SIG-M5 (cell line): ENCODE measurements at places on chromosomes 4 and X.

GRCh38 chrX:151082077-151082948 lies 94.1 kb upstream of the GPR50 start:
- DNase-seq, result no peak

DNA sequence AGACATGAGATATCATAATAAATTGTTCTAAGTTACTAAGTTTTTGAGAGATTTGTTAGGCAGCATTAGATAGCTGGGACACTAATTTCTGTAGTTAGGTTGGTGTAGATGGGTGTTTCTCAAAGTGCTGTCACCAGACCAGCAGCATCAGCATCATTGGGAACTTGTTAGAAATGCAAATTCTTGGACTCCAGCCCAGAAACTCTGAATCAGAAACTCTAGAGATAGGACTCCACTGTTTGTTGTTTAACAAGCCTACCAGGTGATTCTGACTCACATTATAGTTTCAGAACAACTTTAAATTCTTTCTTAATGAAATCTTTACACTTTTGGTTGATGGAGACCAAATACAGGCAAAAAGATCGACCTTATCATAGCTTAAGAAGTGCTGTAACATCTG lies 173.7 kb downstream of the PABPC4L start:
- no peak for DNase-seq

- DNase-seq, result no peak
Measured at GRCh38 chr4:54278216-54278615, 49.1 kb downstream of the PDGFRA start.

- no peak for DNase-seq
Measured at GRCh38 chr4:169773889-169774288, 16.1 kb upstream of the HPF1 start.

GRCh38 chr4:172707622-172708021 lies 461.0 kb upstream of the GALNT7 start:
- no peak for DNase-seq

DNA sequence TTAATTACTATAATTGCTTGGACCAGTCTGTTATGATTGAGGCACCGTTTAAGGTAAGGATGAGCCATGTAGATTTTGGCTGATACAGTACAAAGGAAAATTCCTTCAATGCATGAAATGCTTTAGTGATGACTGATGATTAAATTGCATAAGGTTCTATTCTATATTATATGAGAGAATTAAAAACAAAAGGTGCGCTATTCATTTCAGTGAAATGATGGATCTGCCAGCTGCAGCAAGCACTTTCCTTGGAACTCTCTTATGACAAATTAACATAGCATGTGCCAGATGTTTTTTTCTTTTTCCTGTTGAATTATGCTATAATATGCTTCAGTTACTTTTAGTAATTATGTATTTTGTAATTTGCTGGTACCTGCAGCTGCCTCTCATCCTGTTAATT lies 98.5 kb downstream of the JADE1 start:
- no peak for DNase-seq

GRCh38 chrX:153727123-153727931 lies 2.7 kb downstream of the ABCD1 start:
- no peak for DNase-seq

DNA sequence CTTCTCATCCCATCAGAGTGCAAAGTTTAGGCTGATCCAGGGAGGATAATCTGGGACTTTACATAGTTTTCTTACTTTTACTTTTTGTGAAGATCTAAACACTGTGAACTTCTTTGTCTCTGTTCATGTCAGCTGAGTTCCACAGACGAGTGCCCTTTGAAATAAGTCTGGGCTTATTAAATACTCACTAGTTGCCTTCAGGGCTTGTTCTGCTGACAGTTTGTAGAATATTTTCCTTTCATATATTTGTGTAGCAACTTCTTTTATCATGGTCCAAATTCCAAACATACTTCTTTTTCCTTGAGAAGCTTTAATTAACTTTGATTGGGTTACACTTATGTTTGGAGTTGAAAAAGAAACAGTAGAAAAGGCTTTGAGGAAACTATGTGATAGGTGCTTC lies 109.6 kb downstream of the SH2D1A start:
- DNase-seq, result no peak

GRCh38 chr4:13977746-13978145 lies 350.2 kb upstream of the BOD1L1 start:
- DNase-seq, result no peak

GRCh38 chr4:140935254-140935653 lies 179.1 kb upstream of the TBC1D9 start:
- DNase-seq, result no peak

DNA sequence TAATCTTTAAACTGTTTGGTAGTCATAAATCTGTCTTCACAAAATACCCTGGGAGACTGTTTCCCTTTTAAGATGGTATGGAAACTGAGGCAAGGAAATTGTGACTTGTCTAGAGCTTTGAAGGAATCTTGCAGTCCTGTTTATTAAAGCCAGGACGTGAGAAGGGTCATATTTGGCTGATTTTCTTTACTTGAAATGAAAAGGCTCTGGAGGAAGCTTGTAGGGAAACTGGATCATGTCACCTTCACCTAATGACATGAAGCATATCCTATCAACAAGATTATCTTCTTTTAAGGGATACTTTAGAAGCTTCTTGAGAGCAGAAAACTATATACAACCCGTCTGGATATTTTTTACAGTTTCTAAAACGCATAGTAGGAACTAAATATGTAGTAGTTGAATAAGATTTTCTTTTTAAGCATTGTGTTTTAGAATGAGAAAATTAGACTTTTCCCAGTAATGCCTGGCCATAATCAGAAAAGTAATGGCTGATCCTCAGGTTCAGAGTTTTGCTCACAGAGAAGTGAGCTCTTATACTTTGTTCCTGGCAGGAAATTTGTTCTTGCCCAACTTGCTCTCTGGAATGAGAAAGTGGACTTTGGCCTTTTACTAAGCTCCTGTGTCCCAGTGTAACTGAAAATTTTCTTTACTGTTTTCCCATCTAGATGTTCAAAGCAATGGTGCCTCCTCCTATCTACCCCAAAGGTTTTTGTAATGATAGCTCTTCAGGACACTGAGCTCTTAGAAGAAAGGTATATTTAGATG lies 136.8 kb upstream of the AFF2 start:
- DNase-seq, result no peak

DNA sequence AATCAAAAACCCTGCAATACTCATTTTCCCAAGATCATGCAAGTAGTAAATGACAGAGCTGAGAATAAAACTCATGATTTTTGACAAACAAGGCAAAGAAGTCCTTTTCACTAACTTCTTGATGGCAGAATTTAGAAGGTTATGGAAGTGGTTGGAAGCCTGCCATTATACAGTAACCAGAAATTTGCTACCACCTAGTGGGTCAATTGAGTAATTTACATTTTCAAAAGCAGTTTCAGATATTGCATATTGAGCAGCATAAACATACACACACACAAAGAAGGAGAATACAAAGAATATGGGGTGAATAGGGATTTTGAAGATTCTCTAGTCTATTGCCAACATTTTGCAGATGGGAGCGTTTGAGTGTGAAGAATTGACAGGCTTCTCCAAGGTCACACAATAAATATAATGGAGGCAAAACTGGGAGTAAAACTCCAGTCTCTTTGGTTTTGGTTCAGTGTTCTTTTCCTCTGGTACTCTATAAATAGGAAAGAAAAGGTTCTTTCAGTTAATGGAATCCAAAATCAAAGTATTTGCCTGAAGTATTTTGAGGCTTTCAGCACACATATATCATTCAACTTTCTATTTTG lies 70.2 kb downstream of the GC start:
- no peak for DNase-seq
